Thoracic aorta (tissue), 2 donors: ENCODE measurements at places on chromosomes 5 and 9.

DNA sequence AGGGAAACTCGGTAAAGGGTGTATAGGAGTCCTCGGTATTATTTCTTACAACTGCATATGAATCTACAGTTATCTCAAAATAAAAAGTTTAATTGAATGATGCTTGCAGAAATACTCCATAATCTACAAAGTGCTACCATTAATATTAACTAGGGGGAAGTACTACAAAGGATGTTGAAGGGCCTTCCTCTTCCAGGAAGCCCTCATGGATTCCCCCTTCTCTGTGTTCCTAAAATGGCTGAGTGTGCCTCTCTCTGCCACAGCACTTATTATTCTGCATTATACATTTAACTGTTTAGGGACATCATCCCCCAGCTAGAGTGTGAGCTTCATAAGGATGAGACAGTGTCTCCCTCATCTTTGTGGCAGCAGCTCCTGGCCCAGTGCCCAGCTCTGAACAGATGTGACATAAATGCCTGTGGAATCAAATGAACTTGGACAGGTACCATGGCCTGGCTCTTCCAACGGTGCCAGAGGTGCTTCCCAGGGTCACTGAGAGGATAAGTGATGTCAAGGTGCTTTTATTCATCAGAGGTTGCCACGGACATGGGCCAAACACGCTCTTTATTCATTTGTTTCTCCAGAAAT lies 99.5 kb downstream of the PAX5 start:
- H3K27me3 ChIP-seq: no peaks in the 10 kb centered on the region
- no peak for DNase-seq
- H3K36me3 ChIP-seq: no peaks in the 10 kb centered on the region
- H3K4me3 ChIP-seq: no peak overlapping the region

GRCh38 chr9:120710110-120710981 lies 3.9 kb downstream of the MEGF9 start:
- H3K4me3 ChIP-seq: peak overlapping the region; percentile 66
- H3K27me3 ChIP-seq: no peaks in the 10 kb centered on the region
- no peaks in the 10 kb centered on the region for H3K36me3 ChIP-seq
- peaks cover 47% of the 10 kb centered on the region for H3K4me1 ChIP-seq
- no peak for DNase-seq
- peak overlapping the region; percentile 34 for H3K27ac ChIP-seq

DNA sequence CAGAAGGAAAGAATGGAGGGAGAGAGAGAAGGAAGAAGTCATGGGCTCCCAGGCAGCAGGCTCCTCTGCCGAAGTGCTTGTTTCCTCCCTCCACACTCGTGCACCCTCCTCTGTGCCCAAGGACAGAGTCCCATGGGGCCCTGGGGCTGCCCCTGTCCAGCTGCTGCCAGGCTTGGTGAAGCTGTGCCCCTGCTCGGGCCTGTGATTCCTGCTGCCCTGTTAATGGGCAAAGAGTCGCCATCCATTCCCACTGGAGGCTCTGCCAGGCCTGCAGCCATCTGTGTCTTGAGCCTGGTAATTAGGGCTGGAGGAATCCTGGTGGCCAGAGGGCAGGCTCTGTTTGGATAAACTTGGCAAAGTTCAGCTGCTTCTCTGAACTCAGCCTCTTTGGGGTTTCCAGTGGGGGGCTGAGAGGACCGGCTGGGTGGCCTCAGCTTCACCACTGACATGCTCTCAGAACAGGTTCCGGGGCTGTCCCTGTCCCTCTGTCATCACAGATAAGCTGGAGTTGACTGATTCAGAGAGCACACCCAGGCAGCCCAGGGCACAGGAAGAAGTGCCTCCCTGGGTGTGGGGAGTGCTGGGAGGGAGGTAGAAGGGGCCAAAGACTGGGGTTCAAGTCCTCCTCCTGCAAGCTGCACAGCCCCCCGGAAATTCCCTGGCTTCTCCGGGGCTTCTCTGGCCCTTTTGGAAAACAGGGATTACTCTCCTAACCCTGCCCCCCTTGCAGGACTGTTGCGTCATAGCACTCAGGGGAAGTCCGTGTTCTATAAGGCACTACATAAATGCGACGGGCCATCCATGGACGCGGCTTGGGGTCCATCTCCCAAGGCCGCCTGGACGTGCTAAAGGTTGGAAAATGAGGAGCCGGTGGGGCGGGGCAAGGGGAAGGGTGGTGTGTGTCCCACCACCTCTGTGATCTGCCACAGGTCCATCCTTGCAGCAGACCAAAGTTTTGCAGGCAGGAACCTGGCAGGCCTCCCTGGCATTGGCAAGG lies 154.8 kb downstream of the PAX5 start:
- no peak overlapping the region for H3K27ac ChIP-seq
- H3K27me3 ChIP-seq: no peaks in the 10 kb centered on the region
- no peak overlapping the region for H3K4me3 ChIP-seq
- H3K36me3 ChIP-seq: no peaks in the 10 kb centered on the region
- no peak for DNase-seq

DNA sequence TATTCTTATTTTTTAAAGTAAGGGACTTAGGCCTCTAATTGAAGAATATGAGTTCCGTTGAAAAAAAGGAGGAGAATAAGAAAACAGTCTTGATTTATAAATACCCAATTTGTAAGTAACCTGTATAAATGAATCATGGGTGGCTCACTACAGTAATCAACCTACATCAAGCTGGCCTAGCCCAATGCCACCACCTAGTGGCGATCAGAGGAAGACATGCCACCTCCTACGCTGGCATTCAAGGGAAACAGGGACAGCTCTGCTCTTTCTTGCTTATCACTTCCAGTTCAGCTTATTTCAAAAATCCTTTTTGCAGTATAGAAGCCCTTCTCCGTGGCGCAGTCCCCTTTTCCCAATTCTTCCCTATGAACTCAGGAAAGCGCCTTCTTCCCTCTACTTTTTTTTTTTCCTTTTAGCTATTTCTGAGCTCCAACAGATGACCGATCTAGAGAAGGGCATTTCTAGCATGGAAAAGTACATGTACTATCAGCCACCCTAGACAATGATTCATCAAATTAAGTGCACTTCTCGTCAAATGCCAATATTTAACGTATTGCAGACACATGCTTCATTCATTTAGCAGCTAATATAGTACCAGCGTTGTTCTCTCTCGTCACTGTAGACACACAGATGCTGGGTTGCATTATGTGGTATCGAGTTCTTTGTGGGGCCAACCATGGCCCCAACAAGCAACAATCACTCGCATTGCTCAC lies 28.3 kb downstream of the PTPN3 start:
- peaks cover 39% of the 10 kb centered on the region for H3K4me1 ChIP-seq
- no peak overlapping the region for H3K4me3 ChIP-seq
- H3K36me3 ChIP-seq: no peaks in the 10 kb centered on the region
- H3K27me3 ChIP-seq: no peaks in the 10 kb centered on the region
- no peak for DNase-seq
- H3K27ac ChIP-seq: peak overlapping the region; percentile 21

GRCh38 chr5:144191998-144192397 lies 21.3 kb downstream of the KCTD16 start:
- no peaks in the 10 kb centered on the region for H3K4me1 ChIP-seq
- no peak for DNase-seq
- peak overlapping the region; percentile 47 for H3K4me3 ChIP-seq
- H3K36me3 ChIP-seq: no peaks in the 10 kb centered on the region
- H3K27me3 ChIP-seq: no peaks in the 10 kb centered on the region
- H3K27ac ChIP-seq: no peak overlapping the region

- DNase-seq: no peak
- H3K4me1 ChIP-seq: peaks cover 10% of the 10 kb centered on the region
- no peak overlapping the region for H3K4me3 ChIP-seq
- H3K36me3 ChIP-seq: no peaks in the 10 kb centered on the region
These were observed 5.0 kb downstream of the ENTPD8 start for GRCh38 chr9:137435980-137436760.

- no peak overlapping the region for H3K4me3 ChIP-seq
- H3K36me3 ChIP-seq: no peaks in the 10 kb centered on the region
- H3K27ac ChIP-seq: no peak overlapping the region
- no peaks in the 10 kb centered on the region for H3K27me3 ChIP-seq
- H3K4me1 ChIP-seq: no peaks in the 10 kb centered on the region
These were observed 464.0 kb upstream of the ZNF608 start for GRCh38 chr5:125210242-125210947.

DNA sequence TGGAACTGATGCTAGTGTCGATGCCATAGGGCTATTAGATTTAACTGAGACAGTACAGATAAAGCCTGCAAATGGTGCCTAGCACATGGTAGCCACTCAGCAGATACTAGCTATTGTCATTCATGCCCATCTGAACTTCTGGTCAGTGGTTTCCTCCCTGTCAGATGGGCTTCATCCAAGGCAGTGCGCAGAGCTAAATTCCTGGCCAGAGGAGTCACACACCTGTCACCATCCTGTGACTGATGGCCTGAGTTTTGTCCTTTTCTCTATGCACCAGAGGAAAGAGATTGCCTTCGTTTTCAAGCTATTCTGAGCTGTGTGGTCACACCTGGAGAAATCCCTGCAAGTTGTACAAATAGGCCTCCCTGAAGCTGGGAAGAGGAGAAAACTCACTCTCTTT lies 34.7 kb downstream of the MSX2 start:
- no peak overlapping the region for H3K4me3 ChIP-seq
- H3K4me1 ChIP-seq: no peaks in the 10 kb centered on the region
- no peaks in the 10 kb centered on the region for H3K27me3 ChIP-seq
- H3K36me3 ChIP-seq: no peaks in the 10 kb centered on the region

GRCh38 chr5:41270423-41271251 lies 57.3 kb upstream of the C6 start:
- H3K27me3 ChIP-seq: no peaks in the 10 kb centered on the region
- H3K27ac ChIP-seq: no peak overlapping the region
- H3K4me1 ChIP-seq: no peaks in the 10 kb centered on the region
- peak overlapping the region; percentile 31 for H3K4me3 ChIP-seq

DNA sequence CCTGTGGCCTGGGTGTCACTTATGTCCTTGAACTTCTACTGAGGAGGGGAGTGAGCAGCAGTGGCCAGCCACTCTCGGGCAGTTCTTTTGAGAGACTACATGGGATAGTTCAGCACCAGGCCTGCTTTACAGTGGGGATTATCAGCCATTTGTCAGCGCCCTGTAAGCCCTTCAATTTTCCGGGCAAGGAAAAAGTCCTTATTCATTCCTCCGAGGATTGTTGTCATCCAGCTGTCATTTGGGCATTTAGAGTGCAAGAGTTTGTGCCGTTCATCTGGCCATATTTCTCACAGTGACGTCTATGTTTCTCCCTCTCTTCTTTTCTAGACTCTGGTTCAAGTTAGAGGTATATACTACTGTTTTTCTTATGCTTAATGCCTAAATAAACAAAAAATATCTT lies 172.8 kb downstream of the TLE4 start:
- H3K4me1 ChIP-seq: no peaks in the 10 kb centered on the region
- no peak overlapping the region for H3K4me3 ChIP-seq
- H3K27ac ChIP-seq: no peak overlapping the region
- DNase-seq: no peak

- no peaks in the 10 kb centered on the region for H3K27me3 ChIP-seq
- DNase-seq: no peak
- H3K4me3 ChIP-seq: no peak overlapping the region
- H3K36me3 ChIP-seq: peaks cover 13% of the 10 kb centered on the region
- H3K27ac ChIP-seq: no peak overlapping the region
These were observed 56.5 kb downstream of the GPR107 start for GRCh38 chr9:130110166-130110565.

GRCh38 chr5:51104556-51104955 lies 278.7 kb upstream of the ISL1 start:
- no peak for DNase-seq
- H3K4me1 ChIP-seq: no peaks in the 10 kb centered on the region
- no peaks in the 10 kb centered on the region for H3K27me3 ChIP-seq
- H3K27ac ChIP-seq: no peak overlapping the region
- H3K36me3 ChIP-seq: no peaks in the 10 kb centered on the region

- no peak for DNase-seq
- H3K36me3 ChIP-seq: peaks cover 8% of the 10 kb centered on the region
- peaks cover 29% of the 10 kb centered on the region for H3K4me1 ChIP-seq
- no peaks in the 10 kb centered on the region for H3K27me3 ChIP-seq
These were observed 3.8 kb downstream of the EGR1 start for GRCh38 chr5:138468966-138469539.
